ENCODE measurements at places on chromosomes 7 and 10.
A peak's percentile ranks its signal among the peaks of the same experiment; 100 is the strongest.

DNA sequence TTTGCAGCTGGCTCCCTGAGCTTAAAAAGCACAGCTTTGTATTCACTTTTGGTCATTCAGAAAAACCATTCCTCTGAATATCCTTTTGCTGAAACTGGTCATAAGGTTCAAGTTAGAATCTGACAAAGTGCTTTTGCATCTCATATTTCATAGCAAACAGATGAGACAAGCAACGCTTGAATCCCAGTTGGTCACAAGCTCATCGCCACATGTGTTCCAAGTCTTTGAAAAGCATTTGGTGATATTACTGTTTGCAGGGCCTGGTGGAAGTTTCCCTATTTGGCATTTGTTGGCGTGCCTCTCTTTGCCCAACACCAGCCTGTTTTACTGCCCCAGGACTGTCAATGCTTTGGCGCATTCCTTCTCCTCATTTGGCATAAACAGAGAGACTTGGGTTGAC lies 10.3 kb downstream of the TACC2 start:
- no peak for DNase-seq

- peak; percentile 11 for DNase-seq
Observed at GRCh38 chr10:15370212-15370855, 755 bp downstream of the FAM171A1 start.

- no peak for DNase-seq
Observed at GRCh38 chr7:78260826-78261225, 462.3 kb downstream of the PHTF2 start.

DNA sequence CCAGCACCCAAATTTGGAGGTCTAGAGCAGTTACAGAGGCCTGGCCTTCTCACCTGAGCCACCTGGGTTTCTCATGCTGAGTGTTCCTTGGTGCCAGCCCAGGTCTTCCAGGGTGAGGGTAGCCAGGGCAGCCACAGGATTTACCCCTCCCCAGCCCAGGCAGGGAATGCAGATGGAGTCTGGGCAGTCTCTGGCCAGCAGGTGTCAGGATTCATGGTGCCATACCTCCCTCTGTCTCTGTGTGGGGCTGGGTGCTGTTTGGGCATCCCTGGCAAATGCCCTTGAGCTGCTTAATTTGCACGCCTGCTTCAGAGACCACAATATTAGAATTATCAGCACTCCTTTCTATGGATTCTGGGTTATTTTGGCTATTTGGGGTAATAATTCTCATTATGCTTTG lies 246.7 kb downstream of the GFRA1 start:
- DNase-seq, result no peak

GRCh38 chr7:97107192-97107800 lies 10.2 kb upstream of the SDHAF3 start:
- no peak for DNase-seq

DNA sequence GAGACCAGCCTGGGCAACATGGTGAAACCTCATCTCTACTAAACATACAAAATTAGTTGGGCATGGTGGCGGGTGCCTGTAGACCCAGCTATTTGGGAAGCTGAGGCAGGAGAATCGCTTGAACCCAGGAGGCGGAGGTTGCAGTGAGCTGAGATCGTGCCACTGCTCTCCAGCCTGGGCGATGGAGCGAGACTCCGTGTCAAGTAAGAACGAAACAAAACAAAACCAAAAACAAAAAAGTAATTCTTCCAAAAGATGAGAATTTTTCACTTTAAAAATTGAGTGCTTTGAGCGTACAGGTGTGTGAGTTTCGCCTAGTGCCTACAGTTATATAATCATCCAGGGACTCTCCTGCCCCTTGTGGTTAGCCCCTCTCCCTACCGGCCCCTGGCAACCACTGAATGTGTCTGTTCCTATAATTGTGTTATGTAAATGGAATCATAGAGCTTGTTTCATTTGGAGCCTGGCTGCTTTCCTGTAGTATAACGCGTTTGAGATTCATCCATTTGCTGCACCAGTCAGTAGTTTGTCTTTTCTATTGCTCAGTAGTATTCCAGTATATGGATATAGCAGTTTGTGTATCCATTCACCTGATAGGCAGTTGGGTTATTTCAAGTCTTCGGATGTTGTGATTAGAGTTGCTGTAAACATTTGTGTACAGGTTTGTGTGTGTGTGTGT lies 80.0 kb downstream of the RBM33 start:
- peak; percentile 25 for DNase-seq

- no peak for DNase-seq
Observed at GRCh38 chr7:2149672-2150444, 82.9 kb downstream of the MAD1L1 start.

DNA sequence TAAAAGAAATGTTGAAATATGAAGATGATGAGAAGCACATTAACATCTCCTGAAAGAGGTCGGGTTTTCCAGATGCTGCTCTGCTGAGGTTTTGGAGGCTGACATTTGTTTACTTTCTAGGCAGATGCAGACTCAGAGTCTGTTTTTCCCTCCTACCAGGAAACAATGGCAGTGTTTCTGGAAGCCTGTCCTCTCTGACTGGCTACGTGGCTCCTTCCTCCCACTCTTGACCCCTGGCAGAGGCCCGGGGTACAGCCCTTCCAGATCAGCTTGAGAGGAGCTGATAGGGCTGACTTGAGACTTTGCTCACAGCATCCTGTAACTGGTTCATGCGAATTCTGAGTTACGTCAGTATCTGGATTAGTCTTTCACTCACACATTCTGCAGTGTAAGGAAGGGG lies 41.1 kb upstream of the IL15RA start:
- no peak for DNase-seq

- no peak for DNase-seq
Observed at GRCh38 chr10:77074104-77074624, 563.4 kb downstream of the KCNMA1 start.

GRCh38 chr7:143042159-143042789 lies 9.9 kb upstream of the OR6V1 start:
- no peak for DNase-seq

GRCh38 chr7:129343099-129343700 lies 91.0 kb upstream of the STRIP2 start:
- DNase-seq, result peak; percentile 40

- no peak for DNase-seq
Observed at GRCh38 chr10:130498042-130498441, 361.9 kb downstream of the GLRX3 start.

GRCh38 chr10:69866246-69866687 lies 64.6 kb downstream of the COL13A1 start:
- DNase-seq, result no peak

- no peak for DNase-seq
Observed at GRCh38 chr7:122803323-122803722, 82.9 kb downstream of the CADPS2 start.

DNA sequence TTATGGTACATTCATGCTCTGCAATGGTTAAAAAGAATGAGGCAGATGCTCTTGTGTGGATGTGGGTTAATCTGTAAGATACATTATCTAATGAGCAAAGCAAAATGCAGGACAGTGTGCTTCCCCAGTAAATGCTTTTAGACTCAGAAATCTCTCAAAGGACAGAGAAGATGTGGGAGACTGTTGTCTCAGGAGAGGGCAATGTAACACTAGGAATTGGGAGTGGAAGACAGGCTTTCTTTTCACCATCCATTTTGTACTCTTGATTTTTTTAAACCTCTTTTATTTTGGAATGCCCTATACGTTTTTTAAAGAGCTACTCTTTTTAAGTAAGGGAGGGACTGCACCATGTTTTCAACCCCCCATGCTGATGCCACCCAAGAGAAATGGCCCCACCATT lies 77.5 kb upstream of the ADAM12 start:
- no peak for DNase-seq

DNA sequence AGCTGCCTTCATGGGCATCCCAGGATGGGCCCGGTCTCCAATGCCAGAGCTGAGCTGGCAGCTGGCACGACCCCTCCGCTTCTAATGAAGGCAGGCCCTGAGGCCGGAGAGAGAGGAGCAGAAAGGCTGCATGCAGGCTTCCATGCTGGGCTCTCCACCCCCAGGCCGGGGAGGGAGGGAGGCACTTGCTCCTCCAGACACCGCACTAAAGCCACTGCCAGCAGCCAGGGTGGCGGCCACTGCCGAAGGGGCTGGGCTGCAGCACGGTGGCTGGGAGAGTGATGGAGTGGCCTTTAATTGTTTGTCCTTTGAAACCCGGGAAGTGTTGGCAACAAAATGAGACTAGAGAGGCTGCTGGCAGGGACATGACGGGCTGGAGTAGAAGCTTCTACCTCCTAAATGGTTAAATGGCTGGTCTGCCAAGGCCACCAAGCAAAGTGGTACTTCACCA lies 236.5 kb downstream of the SKAP2 start:
- DNase-seq, result no peak

GRCh38 chr10:32445036-32445435 lies 904 bp upstream of the CCDC7 start:
- no peak for DNase-seq

GRCh38 chr10:103168438-103168837 lies 24.6 kb downstream of the NT5C2 start:
- DNase-seq, result no peak

DNA sequence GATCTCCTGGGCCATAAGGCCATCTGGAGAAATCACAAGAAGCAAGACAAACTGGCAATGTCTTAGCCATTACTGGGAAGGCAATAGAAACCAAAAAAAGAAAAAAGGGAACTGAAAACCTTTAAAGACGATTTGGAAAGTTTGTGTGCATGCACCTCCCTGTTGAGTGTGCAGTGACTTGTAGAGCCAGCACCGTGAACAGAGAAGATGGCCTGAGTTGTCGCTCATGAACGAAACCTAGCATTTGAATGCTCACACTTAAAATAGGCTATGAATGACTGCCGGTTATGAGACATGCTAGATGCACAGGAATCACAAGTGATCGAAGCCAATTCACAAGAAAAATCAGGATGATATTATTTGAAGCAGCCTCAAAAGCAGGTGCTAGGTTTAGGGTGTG lies 151.3 kb upstream of the ADO start:
- DNase-seq, result peak; percentile 55

DNA sequence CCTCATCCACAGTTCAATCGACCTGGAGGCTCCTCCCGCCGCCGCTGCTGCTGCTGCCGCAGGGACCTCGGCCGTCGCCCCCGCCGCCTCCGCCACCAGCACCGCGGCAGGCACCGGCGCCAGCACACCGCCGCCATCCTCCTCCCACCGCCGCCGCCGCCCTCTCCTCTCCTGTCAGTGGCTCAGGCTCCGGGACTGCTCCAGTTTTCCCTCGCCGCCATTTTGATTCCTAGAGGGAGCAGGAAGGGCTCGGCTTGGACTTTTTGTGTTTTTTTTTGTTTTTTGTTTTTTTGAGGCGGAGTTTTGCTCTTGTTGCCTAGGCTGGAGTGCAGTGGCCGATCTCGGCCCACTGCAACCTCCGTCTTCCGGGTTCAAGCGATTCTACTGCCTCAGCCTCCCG lies 3.0 kb upstream of the MCM10 start:
- DNase-seq, result no peak

- DNase-seq, result no peak
Observed at GRCh38 chr10:7092603-7093002, 318.2 kb downstream of the SFMBT2 start.

DNA sequence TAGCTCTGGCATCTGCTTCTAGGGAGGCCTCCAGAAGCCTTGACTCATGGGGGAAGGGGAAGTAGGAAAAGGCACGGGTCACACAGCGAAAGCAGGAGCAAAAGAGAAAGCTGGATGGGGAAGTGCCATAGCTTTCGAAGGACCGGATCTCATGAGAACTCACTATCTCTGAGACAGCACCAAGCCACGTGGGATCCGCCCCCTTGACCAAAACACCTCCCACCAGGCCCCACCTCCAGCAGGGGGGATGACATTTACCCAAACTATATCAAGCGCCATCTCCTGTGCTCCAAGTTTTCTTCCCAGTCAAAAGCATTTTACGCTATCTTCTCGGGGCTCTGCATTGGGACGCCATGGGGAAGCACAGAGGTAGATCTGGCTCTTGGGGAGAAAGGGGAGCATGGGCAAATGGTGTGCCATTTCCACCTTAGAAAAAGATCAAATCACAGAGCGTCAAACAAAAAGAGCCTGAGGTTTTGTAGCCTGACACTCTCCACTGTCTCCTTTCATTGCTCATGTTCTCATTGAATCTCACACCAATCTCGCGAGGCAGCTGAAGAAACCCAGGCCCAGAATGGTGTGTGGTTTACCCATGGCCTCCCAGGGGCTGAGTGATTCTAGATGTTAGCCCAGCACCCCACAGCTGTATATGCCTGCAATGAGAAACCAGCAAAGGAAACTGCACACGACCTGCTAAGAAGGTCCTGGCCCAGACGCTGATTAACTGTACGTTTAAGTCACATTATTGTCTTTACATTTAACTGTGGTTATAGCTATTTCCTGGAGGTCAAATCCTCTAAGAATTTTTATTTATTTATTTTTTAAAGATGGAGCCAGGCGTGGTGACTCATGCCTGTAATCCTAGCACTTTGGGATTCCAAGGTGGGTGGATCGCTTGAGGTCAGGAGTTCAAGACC lies 8.1 kb upstream of the OLAH start:
- no peak for DNase-seq

DNA sequence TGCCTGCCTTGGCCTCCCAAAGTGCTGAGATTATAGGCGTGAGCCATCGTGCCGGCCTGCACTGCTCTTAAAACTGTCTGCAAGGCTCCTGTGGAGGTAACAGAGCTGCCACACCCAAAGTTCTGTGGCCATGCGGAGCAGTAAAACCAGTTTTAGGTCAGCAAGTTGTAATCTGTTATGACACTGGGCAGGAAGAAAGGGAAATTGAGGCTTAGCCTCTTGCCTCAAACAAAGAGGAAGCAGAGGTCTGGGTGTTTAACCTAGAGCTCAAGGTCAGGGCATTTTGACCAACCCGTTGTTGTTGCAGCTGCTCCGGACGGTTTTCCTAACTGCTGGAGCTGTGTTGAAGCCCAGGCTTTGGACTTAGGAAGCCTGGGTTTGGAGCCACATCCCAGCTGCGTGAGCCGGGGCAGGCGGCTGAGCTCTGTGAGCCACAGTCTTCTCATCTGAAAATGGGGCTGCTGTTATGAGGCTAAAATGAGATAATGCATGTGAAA lies 7.4 kb upstream of the RRP12 start:
- no peak for DNase-seq

DNA sequence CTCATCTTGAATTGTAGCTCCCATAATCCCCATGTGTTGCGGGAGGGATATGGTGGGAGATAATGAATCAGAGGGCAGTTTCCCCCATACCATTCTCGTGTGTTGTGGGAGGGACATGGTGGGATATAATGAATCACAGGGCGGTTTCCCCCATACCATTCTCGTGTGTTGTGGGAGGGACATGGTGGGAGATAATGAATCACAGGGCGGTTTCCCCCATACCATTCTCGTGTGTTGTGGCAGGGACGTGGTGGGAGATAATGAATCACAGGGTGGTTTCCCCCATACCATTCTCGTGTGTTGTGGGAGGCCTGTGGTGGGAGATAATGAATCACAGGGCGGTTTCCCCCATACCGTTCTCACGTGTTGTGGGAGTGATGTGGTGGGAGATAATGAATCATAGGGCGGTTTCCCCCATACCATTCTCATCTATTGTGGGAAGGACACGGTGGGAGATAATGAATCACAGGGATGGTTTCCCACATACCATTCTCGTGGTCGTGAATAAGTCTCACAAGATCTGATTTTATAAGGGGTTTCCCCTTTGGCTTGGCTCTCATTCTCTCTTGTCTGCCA lies 271.0 kb downstream of the MAD1L1 start:
- DNase-seq, result no peak

DNA sequence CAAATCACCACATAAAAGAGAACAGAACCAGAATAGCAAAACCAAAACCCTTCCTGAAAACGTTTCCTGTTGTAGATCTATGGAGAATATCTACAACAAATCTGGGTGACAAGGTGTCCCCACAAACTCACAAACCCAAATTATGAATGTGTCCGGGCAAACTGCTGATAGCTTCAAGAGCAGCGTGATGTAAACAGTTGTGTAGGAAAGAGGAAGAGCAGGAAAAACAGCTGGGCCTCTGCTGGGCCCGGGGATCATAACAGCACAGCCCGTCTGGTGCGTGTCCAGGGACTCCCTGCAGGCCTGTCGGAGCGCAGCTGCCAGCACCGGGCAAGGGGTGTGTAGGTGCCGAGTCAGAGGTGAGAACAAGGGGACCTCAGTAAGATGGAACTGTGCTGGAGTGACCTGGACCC lies 53.7 kb downstream of the KCNH2 start:
- DNase-seq, result no peak
